Activated T-cell treated with anti-CD3 and anti-CD28 coated beads, Interleukin-2, amount 50 U/mL, for 48 hours (primary cell): ENCODE measurements at places on chromosomes 12 and 14.

GRCh38 chr14:104171895-104172294 lies 33.5 kb downstream of the KIF26A start:
- DNase-seq = no peak

DNA sequence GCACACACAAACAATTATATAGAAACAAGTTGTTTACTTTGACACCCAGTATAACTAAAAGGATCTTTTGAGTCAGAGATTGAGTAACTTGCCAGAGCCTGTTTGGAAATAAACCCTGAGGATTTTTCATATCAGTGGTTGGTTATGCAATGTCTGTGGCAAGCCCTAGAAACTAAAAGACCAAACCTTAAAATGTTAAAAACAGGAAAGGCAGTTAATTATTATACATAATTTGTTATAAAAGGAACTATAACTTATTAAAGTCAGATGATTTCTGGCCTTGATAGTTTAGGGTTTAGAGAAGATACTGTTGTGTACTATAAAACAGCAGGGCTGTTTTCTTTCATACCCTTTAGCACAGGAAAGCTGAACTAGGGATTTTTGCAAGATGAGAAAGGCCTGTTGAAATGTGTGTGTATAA lies 44.1 kb downstream of the PSEN1 start:
- no peak for DNase-seq

GRCh38 chr14:54330876-54331275 lies 65.9 kb upstream of the CDKN3 start:
- DNase-seq = no peak

- DNase-seq = no peak
Observed at GRCh38 chr12:74641694-74642093, 104.1 kb downstream of the ATXN7L3B start.

DNA sequence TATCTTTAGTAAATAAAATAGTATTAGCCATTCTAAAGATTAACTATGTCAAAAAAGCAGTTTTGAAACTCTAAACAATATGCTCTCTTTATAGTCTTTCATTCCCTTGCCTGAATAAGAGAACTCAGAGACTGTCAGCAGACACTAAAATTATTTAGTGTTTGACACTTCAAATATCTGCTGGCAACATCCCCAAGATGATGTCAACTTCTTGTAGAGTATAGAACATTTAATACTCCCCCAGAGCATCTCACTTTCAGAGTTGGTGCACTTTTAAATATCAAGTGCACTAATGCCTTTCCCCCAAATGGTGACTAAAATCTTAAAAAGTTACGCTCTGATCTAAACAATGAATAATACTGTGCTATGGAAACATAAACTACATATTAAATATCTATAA lies 374.9 kb downstream of the SLC6A15 start:
- no peak for DNase-seq

GRCh38 chr14:66610154-66610563 lies 102.2 kb downstream of the GPHN start:
- DNase-seq = no peak

GRCh38 chr12:109621901-109622364 lies 48.3 kb downstream of the MVK start:
- DNase-seq = no peak

DNA sequence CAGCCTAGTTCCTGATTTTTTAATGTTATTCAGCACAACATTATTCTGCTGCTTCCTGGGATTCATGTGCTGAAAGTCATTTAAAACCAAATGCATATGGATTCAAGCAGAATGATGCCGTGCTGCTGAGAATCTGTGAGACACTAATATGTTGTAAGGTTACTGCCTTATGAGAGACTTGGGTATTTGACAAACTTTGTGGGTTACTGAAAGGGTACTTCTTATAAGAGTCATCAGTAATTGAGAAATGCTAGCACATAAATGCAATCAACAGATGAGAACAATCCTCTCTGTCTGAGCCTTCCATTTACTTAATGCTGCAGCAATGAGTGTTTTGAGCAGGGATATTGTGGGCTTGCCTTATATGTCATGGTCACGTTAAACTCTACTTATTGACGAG lies 175.7 kb downstream of the NPAS3 start:
- no peak for DNase-seq

DNA sequence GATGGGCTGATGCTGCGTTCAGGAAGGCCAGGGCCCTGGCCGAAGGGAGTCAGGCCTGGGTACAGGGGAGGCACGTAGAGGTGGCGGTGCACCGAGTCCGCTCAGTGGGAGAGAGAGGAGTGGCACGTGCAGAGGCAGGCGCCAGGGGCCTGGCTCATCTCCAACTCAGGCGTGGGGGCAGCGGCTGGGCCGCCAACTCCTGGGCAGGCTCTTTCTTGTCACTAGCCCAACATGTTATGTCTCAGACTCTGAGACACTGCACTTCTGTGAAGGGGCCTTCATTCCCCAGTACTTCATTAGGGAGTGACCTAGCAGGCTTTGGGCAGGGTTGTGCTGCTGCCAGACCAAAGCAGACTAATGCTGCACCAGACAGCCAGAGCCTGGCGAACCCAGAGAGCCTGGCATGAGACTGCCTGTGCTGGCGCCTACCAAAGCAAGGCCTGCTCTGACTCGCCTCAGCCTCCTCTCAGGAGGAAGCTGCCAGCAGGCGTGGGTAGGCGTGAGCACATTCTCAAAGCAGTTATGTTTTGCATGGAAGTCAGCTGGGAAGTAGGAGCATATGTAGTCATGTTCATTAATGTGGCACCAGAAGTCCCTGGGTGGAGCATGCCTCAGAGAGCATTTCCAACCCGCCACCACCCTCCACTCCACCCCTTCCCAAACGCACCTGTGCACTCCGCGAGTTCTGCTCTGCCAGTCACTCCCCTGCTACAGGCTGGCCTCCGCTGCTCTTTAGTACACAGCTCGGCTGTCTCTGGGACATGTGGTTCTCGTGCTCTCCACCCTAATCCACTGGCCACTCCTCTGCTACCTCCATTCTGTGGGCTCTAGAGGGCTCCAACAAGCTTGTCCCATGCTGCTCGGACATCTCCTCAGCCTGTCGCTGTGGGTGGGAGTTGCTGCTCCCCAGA lies 9.7 kb downstream of the CKB start:
- no peak for DNase-seq

DNA sequence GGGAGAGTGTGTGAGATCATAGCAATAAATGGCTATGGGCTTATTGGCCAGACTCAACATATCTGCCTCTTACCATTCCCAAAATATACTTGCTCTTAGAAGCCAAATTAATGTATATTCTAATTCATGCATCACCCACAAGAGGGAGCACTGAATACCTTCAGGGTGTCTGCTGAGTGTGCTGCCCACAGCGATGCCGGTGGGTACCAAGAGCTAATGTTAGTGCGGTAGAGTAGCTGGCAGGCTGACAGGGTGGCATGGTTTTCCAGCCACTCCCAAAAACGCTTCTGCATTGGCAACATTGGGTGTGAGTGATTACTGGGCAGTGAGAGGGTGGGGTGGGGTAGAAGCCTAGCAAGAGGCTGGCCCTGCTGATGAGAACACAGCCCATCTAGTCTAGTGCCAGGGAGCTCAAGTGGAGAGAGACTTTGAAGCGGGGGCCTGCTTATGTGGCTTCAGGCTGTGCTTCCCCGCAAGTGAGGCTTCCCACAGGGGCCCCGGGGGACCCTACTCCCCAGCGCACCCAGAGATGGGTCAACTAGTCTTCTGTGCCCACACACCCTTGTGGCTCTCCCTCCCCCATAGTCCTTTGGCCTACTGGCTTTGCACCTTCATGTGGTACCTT lies 9.2 kb upstream of the PLEKHD1 start:
- peak; percentile 21 for DNase-seq

- no peak for DNase-seq
Observed at GRCh38 chr14:35389315-35389667, 15.3 kb downstream of the NFKBIA start.

GRCh38 chr12:43848786-43849185 lies 12.9 kb downstream of the TMEM117 start:
- DNase-seq = no peak

GRCh38 chr14:95136631-95137030 lies 20.7 kb downstream of the DICER1 start:
- DNase-seq = no peak

GRCh38 chr12:77058740-77059139 lies 6.6 kb downstream of the E2F7 start:
- DNase-seq = no peak

- no peak for DNase-seq
Observed at GRCh38 chr14:71056168-71056567, 148.9 kb downstream of the PCNX1 start.

- DNase-seq = no peak
Observed at GRCh38 chr12:91627225-91627624, 444.6 kb upstream of the DCN start.

- no peak for DNase-seq
Observed at GRCh38 chr14:76313303-76313702, 62.6 kb upstream of the ESRRB start.

- no peak for DNase-seq
Observed at GRCh38 chr12:124741211-124741610, 122.5 kb downstream of the SCARB1 start.

DNA sequence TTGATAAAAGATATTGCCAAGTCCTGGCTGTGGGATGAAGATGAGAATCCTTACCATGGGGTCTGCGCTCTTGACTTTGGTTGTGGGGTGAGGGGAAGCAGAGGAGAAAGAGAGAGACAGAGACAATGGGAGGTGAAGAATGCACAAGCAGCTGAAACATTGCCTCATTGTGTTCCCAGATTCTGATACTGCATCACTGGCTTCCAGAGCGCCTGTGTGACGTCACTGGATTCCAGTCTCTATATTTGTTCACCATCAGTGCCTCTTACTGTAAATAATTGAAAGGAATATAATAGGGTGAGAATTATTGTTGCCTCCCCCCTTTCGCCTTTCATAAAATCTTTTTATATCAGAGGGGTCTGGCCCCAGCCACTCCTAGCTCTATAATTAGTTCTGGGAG lies 188.9 kb upstream of the NTF3 start:
- DNase-seq = no peak

DNA sequence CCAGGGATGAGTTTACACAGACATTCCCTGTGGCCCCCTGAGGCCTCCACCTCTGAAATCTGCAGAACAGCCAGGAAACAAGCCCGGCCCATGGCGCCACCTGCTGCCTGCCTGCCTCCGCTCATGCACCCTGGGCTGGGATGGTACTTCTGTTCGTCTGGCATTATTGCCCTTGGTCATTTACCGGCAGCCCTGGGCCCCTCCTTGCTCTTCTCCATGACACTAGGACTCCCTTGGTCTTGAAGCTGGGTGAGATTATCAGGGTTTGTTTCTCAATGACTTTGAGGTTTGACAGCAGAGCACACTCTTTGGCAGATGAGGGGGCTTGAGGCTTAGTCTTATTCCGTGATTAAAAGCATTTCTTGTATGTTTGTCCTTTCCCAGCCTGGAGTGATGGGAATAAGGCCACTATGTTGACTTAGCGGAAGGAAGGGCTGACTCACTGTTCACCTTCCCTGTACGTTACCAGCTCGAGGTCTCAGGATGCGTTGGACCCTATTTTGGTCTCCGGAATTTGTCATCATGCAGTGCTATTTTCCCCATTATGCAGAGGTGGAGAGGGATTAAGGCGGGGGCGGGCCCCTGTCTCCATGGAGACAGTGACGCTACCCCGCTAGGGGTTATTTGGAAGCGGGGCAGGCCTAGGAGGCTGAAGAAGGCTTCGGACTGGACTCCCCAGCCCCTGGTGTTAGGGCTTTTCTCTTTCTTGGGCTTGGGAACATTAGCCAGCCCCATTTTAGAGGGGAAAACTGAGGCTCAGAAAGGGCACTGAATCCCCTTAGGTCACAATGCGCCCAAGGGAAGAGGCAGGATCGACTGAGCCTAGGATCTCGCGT lies 706 bp upstream of the PEX5 start:
- DNase-seq = peak; percentile 80

DNA sequence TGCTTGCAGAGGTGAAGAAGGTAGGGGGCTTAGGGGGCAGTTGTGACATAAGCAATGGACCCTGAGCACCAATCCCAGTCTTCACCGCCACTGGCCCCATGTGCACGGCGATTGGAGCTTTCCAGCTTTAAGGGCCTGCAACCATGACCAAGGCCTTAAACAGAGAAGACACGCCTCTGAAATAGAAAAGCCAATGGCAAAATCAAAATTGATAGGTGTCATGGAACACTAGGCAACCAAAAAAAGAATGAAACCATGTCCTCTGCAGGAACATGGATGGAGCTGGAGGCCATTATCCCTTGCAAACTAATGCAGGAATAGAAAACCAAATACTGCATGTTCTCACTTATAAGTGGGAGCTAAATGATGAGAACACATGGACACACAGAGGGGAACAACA lies 146.3 kb downstream of the SCARB1 start:
- DNase-seq = no peak

DNA sequence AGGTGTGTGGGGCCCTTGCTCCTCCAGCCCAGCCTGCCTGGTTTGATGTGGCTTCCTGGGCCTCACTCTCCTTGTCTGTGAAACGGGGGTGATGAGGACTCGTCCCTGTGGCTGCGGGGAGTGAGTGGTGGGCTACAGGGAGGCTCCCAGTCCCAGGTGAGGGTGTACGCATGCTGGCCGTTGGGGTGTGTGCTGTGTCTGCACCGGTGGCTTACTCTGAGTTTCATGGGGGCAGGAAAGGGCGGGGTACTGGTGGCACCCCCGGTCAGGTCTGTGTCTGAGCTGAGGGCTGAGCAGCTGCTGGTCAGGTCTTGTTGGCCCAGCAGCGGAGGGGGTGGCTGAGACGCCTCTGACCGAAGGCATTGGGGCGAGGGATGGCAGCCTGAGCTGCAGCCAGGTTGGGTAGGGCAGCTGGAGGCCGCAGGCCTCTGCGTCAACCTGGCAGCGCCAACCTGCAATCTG lies 11.2 kb downstream of the ULK1 start:
- no peak for DNase-seq

DNA sequence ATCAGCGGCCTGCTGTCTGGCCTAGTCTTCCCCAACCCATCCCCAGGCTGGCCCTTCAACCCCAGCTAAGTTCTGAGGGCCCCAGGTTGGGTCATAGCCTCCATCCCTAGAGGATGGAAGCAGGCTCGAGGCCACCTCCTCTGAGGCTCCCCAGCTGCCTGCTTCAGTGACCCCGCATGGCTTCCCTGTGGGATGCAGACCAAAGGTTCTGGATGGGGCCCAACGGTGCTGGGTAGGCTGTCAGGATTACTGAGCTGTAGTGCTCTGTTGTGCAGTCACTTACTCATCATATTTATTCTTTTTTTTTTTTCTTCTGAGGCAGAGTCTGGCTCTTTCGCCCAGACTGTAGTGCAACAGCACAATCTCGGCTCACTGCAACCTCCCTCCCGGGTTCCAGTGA lies 92.0 kb downstream of the IRF2BPL start:
- DNase-seq = no peak

DNA sequence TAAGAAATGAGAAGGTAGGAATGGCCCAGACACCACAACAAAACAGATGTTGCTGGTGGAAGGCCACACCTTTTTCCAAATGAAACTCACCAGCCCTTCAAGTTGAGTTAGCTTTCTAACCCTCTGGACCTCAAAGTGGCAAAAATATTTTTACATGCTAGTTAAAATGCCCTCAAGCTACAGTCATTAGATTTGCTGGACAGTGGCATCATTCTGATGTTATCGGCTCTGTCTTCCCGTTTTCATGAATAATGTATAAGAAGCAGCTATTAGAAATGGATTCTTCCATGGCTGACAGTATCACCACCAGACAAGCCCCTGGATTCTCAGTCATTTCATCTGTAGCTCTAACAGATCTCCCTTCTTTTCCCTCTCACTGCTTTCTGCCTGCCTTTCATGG lies 37.1 kb upstream of the PLXNC1 start:
- DNase-seq = no peak

GRCh38 chr12:2479851-2480535 lies 314.8 kb upstream of the FKBP4 start:
- DNase-seq = no peak

GRCh38 chr14:93045211-93045674 lies 70.5 kb downstream of the ITPK1 start:
- no peak for DNase-seq

- no peak for DNase-seq
Observed at GRCh38 chr12:53538209-53538689, 31.0 kb upstream of the NPFF start.
